Suppressor macrophage (primary cell): ENCODE measurements at places on chromosomes 13 and 19.

GRCh38 chr19:7187605-7188339 lies 106.4 kb downstream of the INSR start:
- DNase-seq, result no peak

GRCh38 chr13:26062853-26063444 lies 11.1 kb upstream of the SHISA2 start:
- peak; percentile 71 for DNase-seq

- DNase-seq, result no peak
These were observed 431.3 kb upstream of the ATXN8OS start for GRCh38 chr13:69676286-69676685.

GRCh38 chr19:31154021-31154420 lies 195.2 kb downstream of the TSHZ3 start:
- no peak for DNase-seq

GRCh38 chr13:113629866-113630265 lies 28.1 kb downstream of the ATP4B start:
- DNase-seq, result no peak

- DNase-seq, result peak; percentile 40
These were observed 120.1 kb downstream of the RGCC start for GRCh38 chr13:41577436-41577835.

GRCh38 chr13:109118521-109118920 lies 489.1 kb downstream of the MYO16 start:
- DNase-seq, result no peak

DNA sequence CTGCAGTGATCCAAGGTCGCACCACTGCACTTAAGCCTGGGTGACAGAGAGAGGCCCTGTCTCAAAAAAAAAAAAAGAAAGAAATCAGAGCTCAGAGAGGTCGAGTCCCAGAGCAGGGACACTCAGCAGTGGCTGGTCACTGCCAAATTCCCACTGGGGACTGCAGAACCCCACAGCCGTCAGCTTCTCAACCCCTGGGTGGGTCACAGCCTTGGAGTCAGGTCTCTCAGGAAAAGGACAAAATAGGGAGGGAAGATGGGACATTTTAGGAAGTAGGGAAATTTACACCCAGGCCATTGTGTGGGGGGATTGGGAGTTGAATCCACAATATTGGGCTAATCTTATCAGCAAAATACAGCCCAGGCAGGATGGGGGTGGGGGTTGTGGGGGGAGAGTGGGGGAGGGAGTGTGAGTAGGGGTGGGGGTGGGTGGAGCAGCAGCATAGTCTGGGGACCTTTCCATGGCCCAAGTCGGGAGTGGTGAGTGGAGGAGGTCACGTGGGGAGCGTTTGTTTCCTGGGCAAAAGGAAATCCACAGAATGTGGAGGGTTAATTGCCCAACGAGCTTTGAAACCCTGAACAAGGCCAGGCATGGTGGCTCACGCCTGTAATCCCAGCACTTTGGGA lies 5.0 kb upstream of the CCDC194 start:
- DNase-seq, result no peak

GRCh38 chr13:67437244-67437643 lies 207.1 kb upstream of the PCDH9 start:
- DNase-seq, result no peak

GRCh38 chr19:13633109-13633508 lies 126.8 kb upstream of the CACNA1A start:
- DNase-seq, result no peak

DNA sequence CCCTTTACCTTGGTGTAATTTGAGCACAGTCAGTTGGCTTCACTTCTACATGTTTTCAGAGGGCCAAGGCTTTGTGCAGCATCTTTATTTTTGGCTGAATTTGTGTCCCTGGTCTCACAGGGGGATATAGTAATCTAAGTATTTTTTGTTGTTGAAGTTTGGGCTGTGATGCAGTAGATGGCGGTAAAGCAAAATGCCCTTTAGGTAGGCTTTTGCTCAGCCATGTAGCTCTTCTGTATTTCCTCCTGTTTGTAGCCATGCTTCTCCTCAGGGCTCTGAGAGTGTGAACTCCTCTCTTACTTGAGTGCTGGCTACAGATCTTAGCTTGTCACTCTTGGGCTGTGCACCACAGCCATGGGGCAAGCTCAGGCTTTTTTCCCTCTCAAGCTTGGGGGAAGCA lies 328.6 kb downstream of the SLITRK5 start:
- DNase-seq, result no peak

GRCh38 chr19:37329686-37330085 lies 41.2 kb upstream of the ZNF527 start:
- no peak for DNase-seq

- DNase-seq, result no peak
These were observed 26.8 kb downstream of the PPP5C start for GRCh38 chr19:46373491-46374359.

- no peak for DNase-seq
These were observed 47.0 kb downstream of the SERP2 start for GRCh38 chr13:44420376-44421220.

DNA sequence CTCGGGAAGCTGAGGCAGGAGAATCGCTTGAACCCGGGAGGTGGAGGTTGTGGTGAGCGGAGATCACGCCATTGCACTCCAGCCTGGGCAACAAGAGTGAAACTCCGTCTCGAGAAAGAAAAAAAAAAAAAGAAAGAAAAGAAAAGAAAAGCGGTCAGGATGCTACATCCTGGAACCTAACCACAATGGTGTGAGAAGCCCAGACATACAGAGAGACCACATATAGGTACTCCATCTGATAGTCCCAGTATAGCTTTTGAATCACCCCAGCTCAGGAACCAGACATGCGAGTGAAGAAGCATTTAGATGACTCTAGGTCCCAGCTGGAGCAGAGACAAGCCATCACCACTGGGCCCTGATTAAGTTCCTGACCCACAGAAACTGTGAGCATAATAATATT lies 3.2 kb downstream of the IFNL1 start:
- DNase-seq, result no peak

DNA sequence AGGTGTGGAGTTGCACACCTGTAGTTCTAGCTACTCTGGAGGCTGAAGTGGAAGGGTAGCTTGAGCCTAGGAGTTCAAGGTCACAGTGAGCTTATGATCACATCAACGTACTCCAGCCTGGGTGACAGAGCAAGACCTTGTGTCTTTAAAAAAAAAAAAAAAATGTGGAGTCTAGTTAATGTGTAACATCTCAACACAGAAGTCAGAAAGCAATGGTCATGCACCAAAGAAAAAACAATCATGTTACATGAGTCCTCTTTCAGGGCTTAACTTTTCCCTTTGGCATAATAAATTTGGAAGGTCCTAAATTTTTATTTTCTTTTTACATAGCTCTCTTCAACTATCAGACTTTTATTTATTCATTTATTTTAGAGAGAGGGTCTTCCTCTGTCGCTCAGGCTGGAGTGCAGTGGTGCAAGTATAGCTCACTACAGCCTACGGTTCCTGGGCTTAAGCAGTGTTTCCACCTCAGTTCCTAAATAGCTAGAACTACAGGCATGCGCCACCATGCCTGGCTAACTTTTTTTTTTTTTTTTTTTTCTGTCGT lies 22.3 kb downstream of the SETDB2 start:
- no peak for DNase-seq

GRCh38 chr13:30143666-30144400 lies 163.5 kb downstream of the KATNAL1 start:
- peak; percentile 8 for DNase-seq

DNA sequence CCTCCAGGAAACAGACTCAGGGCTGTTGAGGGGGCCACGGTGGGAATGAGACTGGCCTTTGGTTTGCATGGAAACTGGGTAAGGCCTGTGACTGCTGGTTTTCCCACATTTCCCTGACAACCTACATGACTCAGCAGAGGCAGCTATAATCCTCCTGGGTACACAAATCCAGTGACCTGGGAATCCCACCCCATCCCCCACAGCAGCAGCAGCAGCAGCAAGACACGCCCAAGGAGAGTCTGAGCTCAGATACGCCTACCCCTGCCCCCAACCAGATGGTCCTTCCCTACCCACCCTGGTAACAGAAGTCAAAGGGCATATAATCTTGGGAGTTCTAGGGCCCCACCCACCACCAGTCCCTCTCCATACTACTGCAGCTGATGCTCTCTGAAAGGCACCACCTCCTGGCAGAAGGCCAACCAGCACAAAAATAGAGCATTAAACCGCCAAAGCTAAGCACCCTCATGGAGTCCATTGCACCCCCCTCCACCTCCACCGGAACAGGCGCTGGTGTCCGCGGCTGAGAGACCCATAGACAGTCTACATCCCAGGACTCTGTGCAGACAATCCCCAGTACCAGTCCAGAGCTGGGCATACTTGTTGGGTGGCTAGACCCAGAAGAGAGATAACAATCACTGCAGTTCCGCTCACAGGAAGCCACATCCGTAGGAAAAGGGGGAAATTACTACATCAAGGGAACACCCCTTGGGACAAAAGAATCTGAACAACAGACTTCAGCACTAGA lies 237.2 kb upstream of the SPRY2 start:
- no peak for DNase-seq

GRCh38 chr13:67303661-67304333 lies 73.7 kb upstream of the PCDH9 start:
- DNase-seq, result no peak

GRCh38 chr19:41175801-41176777 lies 16.9 kb upstream of the CYP2S1 start:
- DNase-seq, result peak; percentile 85

GRCh38 chr19:35030257-35031071 lies at the start of gene SCN1B:
TSS of gene SCN1B (plus strand) at chr19:35030470. CDS start at chr19:35030821, 351 bp downstream.
- peak; percentile 55 for DNase-seq

DNA sequence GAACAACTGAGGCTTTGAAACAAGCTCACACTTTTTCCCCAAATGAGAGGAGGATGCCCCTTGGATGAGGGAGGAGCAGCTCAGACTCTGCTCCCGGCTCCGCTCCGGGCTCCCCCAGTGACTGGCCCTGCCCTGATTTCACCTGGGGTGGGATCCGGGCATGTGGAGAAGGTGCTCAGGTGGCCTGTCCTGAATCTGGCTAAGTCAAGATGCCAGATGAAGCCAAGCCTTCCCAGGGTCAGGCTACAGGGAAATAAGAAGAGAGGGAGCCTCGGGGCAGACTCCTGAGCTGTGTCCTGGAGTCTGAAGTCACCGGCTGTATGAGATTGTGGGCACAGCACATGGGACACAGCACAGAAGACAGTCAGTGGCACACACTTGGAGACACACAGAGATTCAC lies 10.3 kb downstream of the CEACAM5 start:
- DNase-seq, result no peak

GRCh38 chr13:95924389-95924994 lies 128.7 kb downstream of the UGGT2 start:
- DNase-seq, result peak; percentile 17

DNA sequence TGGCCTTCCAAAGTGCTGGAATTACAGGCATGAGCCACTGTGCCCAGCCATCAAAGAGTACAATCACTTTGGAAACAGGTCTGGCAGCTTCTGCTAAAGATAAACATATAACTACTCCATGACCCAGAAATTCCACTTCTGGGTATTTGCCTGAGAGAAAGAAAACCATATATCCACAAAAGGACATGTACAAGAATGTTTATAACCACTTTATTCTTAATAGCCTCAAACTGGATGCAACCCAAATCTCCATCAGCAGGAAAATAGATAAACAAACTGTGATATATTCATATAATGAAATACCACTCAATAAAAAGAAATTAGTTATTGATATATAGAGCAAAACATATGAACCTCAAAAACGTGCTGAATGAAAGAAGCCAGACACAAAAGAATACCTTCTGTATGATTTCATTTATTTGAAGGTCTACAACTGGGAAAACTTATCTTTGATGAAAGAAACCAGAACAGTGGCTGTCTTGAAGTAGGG lies 40.5 kb downstream of the TEX26 start:
- no peak for DNase-seq

- DNase-seq, result no peak
These were observed 29.2 kb upstream of the ARGLU1 start for GRCh38 chr13:106597186-106597585.

- DNase-seq, result no peak
These were observed 151.9 kb downstream of the SHISA2 start for GRCh38 chr13:25899952-25900351.

- peak; percentile 98 for DNase-seq
These were observed at the start of gene DMAC2 for GRCh38 chr19:41439441-41440222. TSS of gene DMAC2 (minus strand) at chr19:41439912. CDS start at chr19:41439899, 13 bp downstream.

GRCh38 chr13:80551650-80552497 lies 210.9 kb upstream of the SPRY2 start:
- DNase-seq, result peak; percentile 2

GRCh38 chr19:43337737-43338136 lies 15.7 kb upstream of the CD177 start:
- no peak for DNase-seq

GRCh38 chr13:29255567-29255966 lies 339.9 kb downstream of the SLC7A1 start:
- DNase-seq, result no peak

- DNase-seq, result peak; percentile 82
These were observed 2.4 kb downstream of the FOSB start for GRCh38 chr19:45469945-45470761.

DNA sequence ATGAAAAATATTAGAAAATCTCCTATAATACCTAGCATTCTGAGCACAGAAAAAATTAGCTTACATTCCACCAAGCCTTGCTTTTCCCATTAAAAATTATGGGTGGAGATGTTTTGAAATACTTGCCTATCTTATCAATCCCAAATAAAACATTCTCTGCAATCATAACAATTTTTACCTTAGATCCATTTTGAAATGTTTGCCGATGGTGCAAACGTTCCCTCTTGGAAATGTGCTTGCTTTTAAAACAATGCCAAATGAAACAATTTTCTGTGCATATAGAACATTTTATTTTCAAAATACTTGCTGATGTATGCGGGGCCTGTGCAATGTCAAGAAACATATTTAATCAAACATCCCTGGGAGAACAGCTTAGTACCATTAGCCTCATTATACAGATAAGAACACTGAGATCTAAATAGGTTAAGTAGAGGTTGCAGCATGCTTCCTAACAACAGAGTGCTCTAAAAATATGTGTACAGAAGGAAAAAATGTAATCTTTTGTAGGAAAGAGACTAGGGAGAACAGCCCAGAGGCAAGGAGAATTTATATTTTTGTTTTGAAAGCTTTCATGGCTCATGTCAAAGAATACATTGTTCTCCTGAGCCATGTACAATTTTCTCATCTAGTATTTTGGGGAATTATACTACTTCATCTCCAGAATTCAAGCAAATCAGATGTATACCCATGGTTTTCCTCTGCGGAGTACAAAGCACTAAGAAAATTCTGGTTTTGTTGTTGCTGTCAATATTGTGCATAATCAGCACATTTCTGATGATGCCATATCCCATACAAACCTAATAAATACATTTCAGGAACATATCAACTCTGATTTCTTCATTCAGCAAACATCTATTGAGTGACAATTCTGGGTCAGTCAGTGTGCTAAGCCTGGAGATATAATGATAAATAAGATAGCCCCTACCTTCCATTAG lies 25.9 kb upstream of the FNDC3A start:
- no peak for DNase-seq
